ENCODE measurements at places on chromosomes 3 and 15. TPM values are rescaled to one million over a fixed set of nuclear protein-coding genes. Genes with fewer than 3 reads are reported as not detected.

DNA sequence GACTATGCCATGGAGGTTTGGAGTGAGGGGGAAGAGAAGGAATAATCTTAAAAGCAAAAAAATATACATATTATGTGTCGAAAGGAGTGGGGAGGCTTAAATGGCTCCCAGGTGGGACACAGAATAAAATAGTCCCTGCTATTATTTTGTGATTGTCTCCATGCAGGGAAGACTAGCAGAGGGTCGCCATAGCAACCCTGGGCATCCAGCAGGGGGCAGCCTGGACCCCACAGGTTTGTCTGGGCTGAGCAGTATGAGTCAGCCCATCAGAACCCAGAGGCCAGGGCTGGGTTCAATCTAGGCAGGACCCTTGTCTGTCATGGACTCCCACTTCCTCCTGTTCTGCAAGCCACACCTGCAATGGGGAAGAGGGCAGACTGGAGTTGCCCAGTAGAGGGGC is 17.6 kb upstream of the LINGO1 start:
- H3K36me3 ChIP-seq, result no peaks in the 10 kb centered on the region
- H3K27ac ChIP-seq, result no peak overlapping the region
- no peak overlapping the region for H3K4me3 ChIP-seq

GRCh38 chr3:12194669-12195161 is 36.0 kb upstream of the TIMP4 start:
- peak overlapping the region; percentile 64 for H3K27ac ChIP-seq
- no peaks in the 10 kb centered on the region for H3K27me3 ChIP-seq
- no peak overlapping the region for H3K4me3 ChIP-seq

- H3K27ac ChIP-seq, result no peak overlapping the region
- H3K4me3 ChIP-seq, result no peak overlapping the region
- no peaks in the 10 kb centered on the region for H3K27me3 ChIP-seq
- DNase-seq, result no peak
Measured at GRCh38 chr3:126442094-126442855, 33.4 kb downstream of the ZXDC start.

GRCh38 chr3:127654374-127654773 is 18.4 kb upstream of the ABTB1 start:
- H3K27me3 ChIP-seq, result no peaks in the 10 kb centered on the region
- no peak for DNase-seq
- H3K36me3 ChIP-seq, result no peaks in the 10 kb centered on the region

DNA sequence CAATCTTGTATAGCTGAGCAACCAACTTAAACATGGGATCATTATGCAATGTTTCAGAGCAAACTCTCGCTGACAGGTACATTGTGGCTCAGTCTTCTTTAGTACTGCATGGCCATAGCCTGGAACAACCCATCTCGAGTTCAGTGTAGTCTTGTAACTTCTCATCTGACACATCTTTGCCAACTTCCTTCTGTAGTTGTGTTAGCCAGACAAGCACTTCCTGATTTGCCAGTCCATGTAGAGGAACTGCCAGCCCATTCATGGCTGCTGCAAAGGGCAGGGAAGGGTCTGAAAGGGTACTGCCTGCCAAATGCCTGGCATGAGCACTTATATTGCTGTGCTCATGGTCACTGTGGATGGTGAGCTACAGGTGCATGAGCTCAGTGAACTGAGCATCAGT is 49.2 kb upstream of the CCDC54 start:
- H3K4me3 ChIP-seq, result no peak overlapping the region
- H3K27me3 ChIP-seq, result no peaks in the 10 kb centered on the region
- H3K27ac ChIP-seq, result no peak overlapping the region
- no peak for DNase-seq
- H3K4me1 ChIP-seq, result no peaks in the 10 kb centered on the region
- no peaks in the 10 kb centered on the region for H3K36me3 ChIP-seq

- no peaks in the 10 kb centered on the region for H3K27me3 ChIP-seq
- no peak overlapping the region for H3K27ac ChIP-seq
- H3K36me3 ChIP-seq, result no peaks in the 10 kb centered on the region
- H3K4me1 ChIP-seq, result peaks cover 21% of the 10 kb centered on the region
Measured at GRCh38 chr15:29455530-29455929, 185.9 kb upstream of the NSMCE3 start.

DNA sequence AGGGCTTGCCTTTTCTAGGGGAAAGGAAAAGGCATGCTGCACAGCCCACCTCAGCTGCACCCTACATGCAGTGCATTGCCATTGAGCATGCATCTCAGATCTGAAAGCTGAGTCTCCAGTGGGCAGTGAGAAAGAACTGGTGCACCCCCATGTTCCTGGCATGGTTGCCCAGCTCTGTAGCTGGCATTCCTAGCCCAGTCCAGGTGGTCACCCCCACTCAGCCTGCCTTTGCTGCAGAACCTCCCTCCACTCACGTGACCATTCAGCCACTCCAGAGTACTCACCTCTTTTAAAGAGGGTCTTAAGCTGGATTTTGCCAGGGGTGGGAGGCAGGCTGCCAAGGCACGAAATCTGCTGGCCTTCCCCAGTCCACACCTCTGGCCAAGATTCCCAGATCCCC is 208.6 kb upstream of the TOPAZ1 start:
- no peaks in the 10 kb centered on the region for H3K36me3 ChIP-seq
- H3K4me1 ChIP-seq, result no peaks in the 10 kb centered on the region
- peaks cover 16% of the 10 kb centered on the region for H3K27me3 ChIP-seq

- no peaks in the 10 kb centered on the region for H3K27me3 ChIP-seq
- H3K27ac ChIP-seq, result no peak overlapping the region
- no peaks in the 10 kb centered on the region for H3K36me3 ChIP-seq
- H3K4me3 ChIP-seq, result no peak overlapping the region
- H3K4me1 ChIP-seq, result peaks cover 7% of the 10 kb centered on the region
Measured at GRCh38 chr15:80768158-80768557, 11.0 kb upstream of the CEMIP start.

DNA sequence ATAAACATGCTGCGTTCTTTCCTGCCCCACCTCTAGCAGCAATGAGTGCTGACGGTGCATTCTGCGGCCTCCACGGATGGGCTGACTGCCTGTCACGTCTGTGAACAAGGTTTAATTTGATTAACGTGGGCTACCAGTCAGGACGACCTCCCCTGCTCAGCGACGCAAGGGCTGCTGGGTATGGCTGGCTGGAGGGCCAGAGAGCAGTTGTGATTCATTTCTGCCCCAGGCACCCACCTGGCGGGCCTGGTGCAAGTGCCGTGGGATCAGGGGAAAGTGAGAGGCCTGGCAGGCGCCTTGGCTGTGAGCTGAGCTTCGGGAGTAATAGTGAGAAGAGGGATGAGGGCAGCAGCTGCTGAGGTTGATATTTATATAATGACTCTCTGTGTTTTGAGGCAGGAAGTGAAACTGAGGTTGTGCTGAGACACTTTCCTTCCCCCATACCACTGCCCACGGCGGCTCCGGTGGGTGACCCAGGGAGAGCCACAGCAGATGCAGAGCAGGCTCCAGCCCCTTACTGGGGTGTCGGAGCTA is 190.4 kb upstream of the BCL6 start:
- H3K27me3 ChIP-seq, result no peaks in the 10 kb centered on the region
- no peaks in the 10 kb centered on the region for H3K4me1 ChIP-seq

DNA sequence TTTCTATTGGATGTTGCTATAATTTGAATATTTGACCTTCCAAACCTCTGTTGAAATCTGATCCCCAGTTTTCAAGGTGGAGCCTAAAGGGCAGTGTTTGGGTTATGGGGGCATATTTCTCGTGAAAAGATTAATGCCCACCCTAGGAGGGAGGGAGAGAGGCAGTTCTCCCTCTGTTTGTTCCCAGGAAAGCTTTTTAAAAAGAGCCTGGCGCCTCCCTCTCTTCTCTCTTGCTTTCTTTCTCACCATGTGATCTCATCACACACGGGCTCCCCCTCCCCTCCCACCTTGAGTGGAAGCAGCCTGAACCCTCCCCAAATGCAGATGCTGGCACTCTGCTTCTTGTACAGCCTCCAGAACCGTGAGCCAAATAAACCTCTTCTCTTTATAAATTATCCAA is 12.4 kb upstream of the GABRA5 start:
- no peak overlapping the region for H3K4me3 ChIP-seq
- H3K27me3 ChIP-seq, result no peaks in the 10 kb centered on the region
- DNase-seq, result no peak
- H3K27ac ChIP-seq, result no peak overlapping the region
- H3K36me3 ChIP-seq, result no peaks in the 10 kb centered on the region

DNA sequence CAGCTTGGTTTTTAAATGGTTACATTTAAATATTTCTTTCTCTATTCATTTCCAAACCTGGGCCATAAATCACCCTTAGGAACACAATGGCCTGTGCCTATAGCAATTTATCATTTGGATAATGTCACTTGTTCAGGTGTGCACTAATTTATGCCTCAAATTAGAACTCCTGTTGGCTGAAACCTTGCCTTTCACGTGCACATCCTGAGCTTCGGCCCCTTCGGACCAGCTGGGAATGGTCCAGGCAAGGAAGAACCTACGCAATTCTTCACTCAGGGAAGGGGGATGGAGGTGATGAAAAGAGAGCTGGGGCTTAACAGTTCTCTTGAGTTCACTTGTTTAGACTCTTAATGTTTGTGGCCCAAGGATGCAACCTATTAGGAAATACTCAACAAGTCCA is 324.1 kb upstream of the ICE2 start:
- peaks cover 50% of the 10 kb centered on the region for H3K27me3 ChIP-seq
- no peaks in the 10 kb centered on the region for H3K36me3 ChIP-seq
- no peak for DNase-seq
- H3K4me3 ChIP-seq, result no peak overlapping the region
- no peaks in the 10 kb centered on the region for H3K4me1 ChIP-seq

GRCh38 chr15:100944986-100945385 is 25.8 kb downstream of the LRRK1 start:
- H3K27me3 ChIP-seq, result no peaks in the 10 kb centered on the region
- no peaks in the 10 kb centered on the region for H3K36me3 ChIP-seq
- DNase-seq, result no peak
- no peak overlapping the region for H3K27ac ChIP-seq
- no peak overlapping the region for H3K4me3 ChIP-seq

- no peak for DNase-seq
- no peaks in the 10 kb centered on the region for H3K36me3 ChIP-seq
- no peaks in the 10 kb centered on the region for H3K27me3 ChIP-seq
- no peak overlapping the region for H3K4me3 ChIP-seq
- peaks cover 15% of the 10 kb centered on the region for H3K4me1 ChIP-seq
Measured at GRCh38 chr3:179038216-179038898, 33.3 kb downstream of the ZMAT3 start.

DNA sequence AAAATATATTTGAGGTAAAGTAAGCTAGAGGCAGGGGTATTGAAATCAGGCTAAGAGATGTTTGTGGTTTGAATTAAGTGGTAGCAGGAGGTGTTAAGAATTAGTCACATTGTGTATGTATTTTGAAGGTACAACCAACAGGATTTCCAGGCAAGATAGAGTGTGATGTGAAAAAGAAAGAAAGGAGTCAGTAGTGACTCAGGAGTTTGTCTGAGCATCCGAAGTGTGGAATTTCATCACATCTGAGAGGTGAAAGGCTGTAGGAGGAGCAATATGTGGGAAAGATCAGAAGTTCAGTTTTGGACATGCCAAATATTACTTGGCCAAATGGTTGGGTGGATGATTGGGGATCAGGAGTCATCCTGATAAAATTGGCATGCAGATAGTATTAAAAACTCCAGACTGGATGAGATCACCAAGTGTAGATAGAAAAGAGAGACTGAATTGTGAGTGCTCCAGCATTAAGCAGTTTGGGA is 32.1 kb upstream of the EBLN2 start:
- no peaks in the 10 kb centered on the region for H3K27me3 ChIP-seq
- no peaks in the 10 kb centered on the region for H3K36me3 ChIP-seq
- H3K4me3 ChIP-seq, result no peak overlapping the region
- no peak for DNase-seq

GRCh38 chr3:143412084-143412483 is 292.5 kb downstream of the CHST2 start:
- H3K27ac ChIP-seq, result no peak overlapping the region
- no peaks in the 10 kb centered on the region for H3K27me3 ChIP-seq
- no peaks in the 10 kb centered on the region for H3K4me1 ChIP-seq
- no peaks in the 10 kb centered on the region for H3K36me3 ChIP-seq

- no peak for DNase-seq
- no peaks in the 10 kb centered on the region for H3K36me3 ChIP-seq
- peaks cover 17% of the 10 kb centered on the region for H3K4me1 ChIP-seq
Measured at GRCh38 chr15:29687939-29688505, 134.2 kb downstream of the TJP1 start.

DNA sequence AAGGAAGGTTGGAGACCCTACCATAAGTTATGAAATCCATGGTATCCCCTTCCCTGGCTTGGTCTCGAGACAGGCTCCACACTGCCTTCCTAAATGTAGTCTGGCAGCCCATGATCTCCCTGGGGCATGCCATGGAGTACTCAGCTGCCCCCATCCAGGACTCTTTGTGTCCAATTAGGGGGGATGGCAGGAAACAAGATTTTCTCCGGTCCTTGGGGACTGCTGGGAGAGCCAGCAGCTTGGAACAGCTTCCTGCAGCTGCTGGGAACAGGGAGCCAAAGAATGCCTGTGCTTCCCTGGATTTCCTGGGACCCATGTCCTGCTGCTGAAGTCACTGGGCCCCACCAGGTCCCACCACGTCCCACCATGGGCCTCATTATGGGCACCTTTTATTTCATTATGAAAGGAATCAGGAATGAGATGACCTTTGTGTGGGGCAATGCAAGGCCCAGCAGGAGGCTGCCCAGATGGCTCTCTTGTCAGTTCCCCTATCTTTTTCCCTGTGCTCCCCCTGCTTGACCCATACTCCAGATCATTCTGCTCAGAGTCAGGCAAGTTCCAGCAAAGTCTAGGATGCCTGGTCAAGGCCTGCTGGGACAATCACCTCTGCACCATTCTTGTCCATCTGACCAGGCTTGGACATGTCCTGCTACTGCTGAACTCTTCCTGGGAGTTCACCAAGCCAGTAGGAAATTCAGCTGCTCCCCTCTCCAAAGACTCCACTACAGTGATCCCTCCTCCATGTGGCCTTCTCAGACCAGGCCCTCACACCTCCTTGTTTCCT is 15.0 kb upstream of the DAG1 start:
- no peak overlapping the region for H3K4me3 ChIP-seq
- no peaks in the 10 kb centered on the region for H3K36me3 ChIP-seq
- H3K27ac ChIP-seq, result no peak overlapping the region
- peaks cover 24% of the 10 kb centered on the region for H3K4me1 ChIP-seq
- no peak for DNase-seq
- H3K27me3 ChIP-seq, result no peaks in the 10 kb centered on the region

- no peak overlapping the region for H3K27ac ChIP-seq
- H3K36me3 ChIP-seq, result no peaks in the 10 kb centered on the region
- no peak for DNase-seq
- H3K4me3 ChIP-seq, result no peak overlapping the region
- H3K27me3 ChIP-seq, result no peaks in the 10 kb centered on the region
- H3K4me1 ChIP-seq, result no peaks in the 10 kb centered on the region
Measured at GRCh38 chr3:54954022-54954421, 26.2 kb upstream of the LRTM1 start.

DNA sequence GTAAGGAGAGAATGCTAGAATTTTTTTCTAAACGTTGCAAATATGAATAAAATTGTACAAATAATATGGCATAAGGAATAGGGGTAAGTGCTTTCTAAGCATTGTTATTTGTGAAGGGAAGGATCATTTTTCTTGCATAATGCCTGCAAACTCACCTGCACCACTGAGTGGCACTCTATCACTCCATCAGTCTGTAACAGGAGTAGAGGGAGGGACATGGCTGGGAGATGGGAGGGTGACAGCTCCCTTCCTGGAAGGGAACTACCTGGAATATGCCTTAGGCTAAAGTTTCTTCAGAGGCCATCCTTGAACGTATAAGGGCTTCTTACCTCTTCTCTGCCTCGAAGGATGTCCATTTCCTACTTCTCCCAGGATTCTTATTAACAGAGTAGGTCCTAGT is 3.0 kb downstream of the NAALADL2 start:
- H3K4me3 ChIP-seq, result no peak overlapping the region
- H3K27me3 ChIP-seq, result no peaks in the 10 kb centered on the region
- H3K4me1 ChIP-seq, result peaks cover 18% of the 10 kb centered on the region
- peak; percentile 51 for DNase-seq

LHFPL4 gene
- total RNA-seq, result not detected

MCF2L2 gene
- total RNA-seq, result 1.5 TPM

ZCWPW2 gene
- 1.1 TPM for total RNA-seq

GOLGA6D gene
- 0.12 TPM for total RNA-seq

RYK gene
- total RNA-seq, result 55.2 TPM

DNAH1 gene
- total RNA-seq, result 5.5 TPM

Measured in HCT116 (cell line).